ENCODE measurements at places on chromosomes 5 and 9. TPM values are rescaled to one million over a fixed set of nuclear protein-coding genes. Genes with fewer than 3 reads are reported as not detected.

The TAS2R1 gene
- not detected for total RNA-seq

The GFRA3 gene
- not detected for total RNA-seq

The IRGM gene
- not detected for total RNA-seq

The IFNA7 gene
- total RNA-seq: not detected

The FGF18 gene
- total RNA-seq: 1.2 TPM

The BARHL1 gene
- total RNA-seq: not detected

The IPO11 gene
- total RNA-seq: 17.7 TPM

The TMEM171 gene
- total RNA-seq: 6.8 TPM

The LMX1B gene
- 0.77 TPM for total RNA-seq
